ENCODE measurements at places on chromosomes 4 and X.

DNA sequence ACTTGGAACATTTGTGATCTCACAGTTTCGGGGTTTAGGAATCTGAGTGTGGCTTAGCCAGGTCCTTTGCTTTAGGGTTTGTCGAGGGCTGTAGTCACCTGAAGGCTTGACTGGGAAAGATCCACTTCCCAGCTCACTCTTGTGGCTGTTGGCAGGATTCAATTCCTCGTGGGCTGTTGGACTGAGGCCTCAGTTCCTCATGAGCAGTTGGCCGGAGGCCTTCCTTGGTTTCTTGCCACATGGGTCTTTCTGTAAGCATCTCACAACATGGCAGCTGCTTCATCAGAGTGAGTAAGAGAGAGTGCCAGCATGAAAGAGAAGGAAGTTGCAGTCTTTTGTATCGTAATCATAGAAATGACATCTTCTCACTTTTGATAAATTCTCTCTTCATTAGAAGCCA lies 11.1 kb downstream of the TXLNG start:
- peak; percentile 31 for DNase-seq

GRCh38 chr4:13160920-13161319 lies 323.2 kb downstream of the RAB28 start:
- DNase-seq, result peak; percentile 56

DNA sequence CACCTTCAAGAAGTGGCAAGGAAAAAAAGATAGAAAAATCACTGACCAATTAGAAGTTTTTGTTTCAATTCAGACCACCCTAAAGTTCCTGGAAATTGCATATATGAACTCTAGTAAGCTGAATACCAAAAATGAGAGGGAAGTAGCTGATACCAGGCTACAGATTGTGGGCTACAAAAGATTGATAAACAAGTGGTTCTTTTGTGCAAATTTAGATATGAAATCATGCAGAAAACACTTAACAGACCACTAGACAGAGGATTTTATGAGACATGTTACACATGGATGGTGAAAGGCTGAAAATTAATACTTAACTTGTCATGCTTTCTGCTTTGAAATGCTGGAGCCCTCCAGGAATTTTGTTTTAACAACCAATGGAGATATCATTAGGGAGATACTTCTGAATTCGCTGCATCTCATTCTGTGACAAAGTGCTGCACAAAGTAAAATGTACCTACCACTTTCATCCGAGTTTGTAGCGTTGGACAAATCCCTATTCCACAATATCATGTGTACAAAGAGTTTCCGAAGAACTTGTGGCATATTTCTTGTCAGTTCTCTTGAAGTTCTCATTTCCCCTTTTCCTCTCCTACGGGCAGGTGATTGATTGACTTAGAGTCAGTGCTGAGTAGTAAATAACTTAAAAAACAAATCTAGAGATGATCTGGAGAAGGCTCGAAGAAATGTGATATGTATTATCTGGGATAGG lies 235.0 kb downstream of the PALLD start:
- DNase-seq, result no peak

DNA sequence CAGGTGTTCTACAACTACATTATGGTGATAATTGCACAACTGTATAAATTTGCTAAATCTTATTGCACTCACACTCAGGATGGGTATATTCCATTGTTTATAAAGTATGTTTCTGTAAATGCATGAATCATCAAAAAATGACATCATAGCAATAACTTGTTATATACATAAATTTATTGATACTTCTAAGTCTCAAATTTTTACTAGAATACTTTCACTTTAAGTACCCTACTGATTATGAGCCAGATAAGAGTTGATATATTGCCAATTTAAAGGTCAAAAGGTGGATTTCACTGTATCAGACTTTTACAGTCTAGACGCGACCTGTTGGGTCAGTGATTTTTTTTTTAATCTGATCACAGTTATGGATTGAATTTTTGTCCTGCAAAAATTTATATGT lies 37.4 kb upstream of the MTMR1 start:
- no peak for DNase-seq

DNA sequence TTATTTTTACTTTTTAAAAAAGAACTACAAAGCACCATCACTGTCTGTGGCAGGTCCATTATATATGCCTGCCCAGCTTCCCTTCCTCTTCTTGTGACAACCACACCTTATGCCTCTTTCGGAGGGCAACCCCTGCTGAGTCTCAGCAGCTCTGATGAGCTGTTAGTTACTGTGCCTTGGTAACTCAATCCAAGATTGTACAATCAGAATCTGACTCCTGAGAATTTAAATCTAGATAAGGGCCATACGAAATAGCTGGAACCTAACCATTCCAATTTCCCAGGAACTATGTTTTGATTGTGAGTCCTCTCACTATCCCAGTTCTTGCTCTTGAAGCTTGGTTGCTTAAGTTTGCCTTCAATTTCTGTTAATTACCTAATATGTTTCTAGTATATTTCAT lies 61.9 kb downstream of the ADAMTS3 start:
- DNase-seq, result no peak

GRCh38 chr4:110454441-110454840 lies 21.5 kb upstream of the ENPEP start:
- peak; percentile 12 for DNase-seq

DNA sequence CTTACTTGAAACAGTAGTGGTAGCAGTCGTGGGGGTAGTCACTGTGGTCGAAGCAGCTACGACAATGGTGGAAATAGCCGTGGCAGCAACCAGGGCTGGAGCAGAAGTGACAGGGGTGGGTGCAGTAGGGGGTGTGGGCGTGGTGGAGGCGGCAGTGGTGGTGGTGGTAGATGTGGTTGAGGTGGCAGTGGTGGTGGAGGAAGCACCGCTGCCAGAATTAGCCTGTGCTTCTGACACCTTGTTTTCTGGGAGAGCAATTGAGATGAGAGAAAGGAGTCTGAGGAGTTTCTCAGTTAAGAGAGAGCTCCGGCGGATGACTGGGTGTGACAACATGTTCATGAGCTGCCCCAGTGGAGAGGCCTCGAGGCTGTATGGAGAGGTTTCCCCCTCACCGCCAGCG lies 113.5 kb upstream of the HSD17B10 start:
- no peak for DNase-seq

GRCh38 chrX:63281465-63281864 lies 69.7 kb downstream of the SPIN4 start:
- DNase-seq, result no peak

DNA sequence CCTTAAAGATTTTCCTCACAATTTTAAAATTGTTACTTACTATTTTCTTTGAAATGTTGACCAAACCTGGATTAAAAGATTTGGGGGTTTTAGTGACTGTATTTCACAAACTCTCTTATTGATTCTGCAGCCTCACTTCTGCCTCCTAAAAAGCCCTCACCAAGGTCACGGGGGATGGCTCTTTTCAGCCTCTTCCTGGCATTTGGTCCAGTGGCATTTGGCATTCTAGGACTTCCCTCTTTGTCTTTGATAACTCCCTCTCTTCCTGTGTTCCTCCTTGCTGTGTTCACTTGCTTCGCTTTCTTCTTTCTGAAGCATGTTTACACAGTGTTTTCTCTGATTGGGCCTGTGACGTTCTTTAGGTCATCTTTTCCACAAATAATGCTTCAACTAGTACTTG lies 21.5 kb downstream of the PKD2 start:
- no peak for DNase-seq

DNA sequence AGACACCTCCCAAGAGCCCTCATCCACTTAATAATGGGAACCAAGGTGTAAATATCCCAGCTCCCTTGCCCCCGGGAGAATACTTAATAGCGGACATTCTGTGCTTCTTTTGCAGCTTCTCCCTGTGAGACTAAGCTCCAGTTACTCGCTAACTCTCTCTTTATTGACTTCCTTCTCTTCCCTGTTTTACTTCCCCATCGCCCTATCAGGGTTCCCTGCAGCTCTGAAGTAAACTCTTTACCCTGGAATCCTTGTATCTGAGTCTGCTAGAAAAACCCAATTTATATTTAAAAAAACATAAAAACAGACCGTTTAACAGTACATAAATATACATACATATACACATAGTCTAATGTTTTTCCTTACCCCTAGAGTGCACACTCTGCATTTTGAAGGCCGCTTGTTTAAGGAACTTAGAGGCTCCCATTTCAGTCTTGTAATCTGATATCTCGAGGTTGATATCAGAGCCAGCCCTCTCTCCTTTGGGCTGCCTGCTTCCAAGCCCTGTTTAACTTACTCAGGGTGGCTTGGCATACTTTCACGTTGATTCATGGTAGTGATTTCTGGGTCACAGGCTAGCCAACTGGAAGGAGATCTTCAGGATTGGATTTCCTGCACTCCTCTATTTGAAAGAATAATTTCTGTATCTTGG lies 177.4 kb upstream of the SCML1 start:
- DNase-seq, result peak; percentile 87

DNA sequence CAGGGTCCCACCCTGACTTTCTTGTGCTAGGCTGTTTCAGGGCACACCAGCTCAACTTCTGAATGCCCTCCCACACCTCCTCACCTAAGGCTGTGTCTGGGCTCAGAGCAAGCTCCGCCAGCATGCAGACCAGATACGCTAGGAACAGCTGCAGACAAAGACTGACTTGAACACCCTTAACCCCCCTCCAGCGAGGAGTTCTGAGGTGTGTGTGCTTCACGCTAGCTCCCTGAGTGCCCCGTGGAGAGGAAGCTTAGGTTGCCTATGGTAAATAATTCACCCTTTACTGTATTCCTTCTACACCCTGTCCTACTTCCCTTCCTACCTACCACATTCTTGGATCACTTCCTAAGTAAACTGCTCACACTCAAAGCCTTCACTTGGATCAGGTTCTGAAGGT lies 115.0 kb downstream of the VCX3B start:
- DNase-seq, result no peak

GRCh38 chr4:76589402-76589801 lies 154.4 kb downstream of the SHROOM3 start:
- peak; percentile 86 for DNase-seq

DNA sequence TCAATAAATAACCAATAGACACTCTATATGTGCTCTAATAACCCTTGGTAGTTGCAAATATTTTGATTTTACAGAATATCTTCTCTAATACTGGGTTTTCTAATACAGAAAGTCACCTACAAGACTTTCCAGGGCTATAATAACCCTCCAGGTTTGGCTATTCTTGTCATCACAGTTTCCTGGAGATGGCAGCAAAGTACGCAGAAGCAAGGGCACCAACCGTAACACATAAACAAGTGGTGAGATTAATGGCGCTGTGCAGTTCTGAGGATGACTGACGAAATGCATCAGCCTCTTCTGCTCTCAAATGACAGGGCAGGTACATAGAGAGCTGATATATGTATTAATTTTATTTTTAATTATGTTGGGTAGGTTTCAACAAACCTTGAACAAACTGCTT lies 122.4 kb downstream of the C4orf33 start:
- peak; percentile 28 for DNase-seq

DNA sequence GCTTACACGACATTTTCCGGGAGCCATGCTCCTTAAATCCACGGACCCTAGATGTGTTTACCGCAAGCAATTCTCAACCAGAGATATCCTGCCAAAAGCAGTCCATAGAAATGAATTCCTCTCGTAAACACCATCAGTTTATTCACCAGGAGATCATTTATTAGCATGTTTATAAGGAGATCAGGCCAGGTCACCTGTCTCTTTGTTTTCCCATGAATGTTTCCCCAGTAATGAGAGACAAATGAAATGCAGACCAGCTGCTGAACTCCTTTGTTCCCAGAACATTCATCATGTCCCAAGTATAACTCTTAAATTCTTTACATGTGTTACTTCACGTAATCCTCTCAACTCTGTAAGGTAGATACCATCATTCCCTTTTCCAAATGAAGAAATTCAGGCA lies 137.1 kb downstream of the DDX53 start:
- no peak for DNase-seq

DNA sequence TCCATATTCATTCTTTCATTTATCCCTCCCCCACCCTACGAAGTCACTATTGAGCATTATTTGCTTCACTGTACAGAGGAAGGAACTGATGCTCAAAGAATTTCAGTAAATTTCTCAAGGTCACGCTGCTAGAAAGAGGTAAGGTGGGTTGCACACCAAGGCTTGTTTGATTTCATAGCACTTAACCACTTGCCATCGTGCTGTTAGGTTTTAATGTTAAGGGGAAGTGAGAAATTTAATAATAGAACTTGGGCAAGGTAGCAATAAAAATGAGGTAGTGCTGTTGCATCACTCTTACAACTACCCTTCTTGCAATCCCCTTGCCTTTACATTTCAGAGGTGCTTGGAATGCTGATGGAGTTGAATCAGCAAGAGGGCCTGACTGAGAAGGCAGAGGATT lies 343.1 kb downstream of the MID1IP1 start:
- no peak for DNase-seq

DNA sequence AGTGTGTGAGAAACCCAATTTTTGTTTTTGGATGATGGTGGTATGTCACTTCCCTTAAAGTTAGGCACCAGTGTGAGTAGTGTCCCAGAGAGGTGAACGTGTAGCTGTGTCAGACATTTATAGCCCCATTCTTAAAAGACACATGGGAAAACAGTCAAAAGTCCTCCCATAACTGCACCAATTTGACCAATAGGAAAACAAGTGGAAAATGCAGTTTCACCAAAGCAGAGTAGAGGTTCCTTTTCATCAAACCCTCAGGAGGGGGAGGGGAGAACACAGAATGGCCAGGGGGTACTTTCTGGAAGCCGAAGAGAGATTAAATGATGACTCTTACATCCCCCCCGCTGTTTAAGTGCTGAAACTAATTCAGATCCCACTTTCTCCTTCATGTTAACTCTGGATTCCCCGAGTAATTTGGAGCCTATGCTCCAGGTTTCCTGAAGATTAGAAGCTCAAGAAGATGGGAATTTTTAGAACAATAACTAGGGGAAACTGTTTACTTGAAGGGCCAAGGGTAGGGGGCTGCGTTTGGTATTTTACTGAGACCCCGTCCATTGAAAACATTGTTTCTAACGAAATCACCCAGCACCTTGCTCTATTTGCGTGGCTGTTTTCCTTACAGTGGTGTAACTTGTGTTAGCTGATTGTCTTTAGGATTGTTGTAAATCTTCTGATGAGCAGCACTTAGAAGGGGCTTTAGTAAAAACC lies 2.1 kb upstream of the LEF1 start:
- DNase-seq, result no peak

DNA sequence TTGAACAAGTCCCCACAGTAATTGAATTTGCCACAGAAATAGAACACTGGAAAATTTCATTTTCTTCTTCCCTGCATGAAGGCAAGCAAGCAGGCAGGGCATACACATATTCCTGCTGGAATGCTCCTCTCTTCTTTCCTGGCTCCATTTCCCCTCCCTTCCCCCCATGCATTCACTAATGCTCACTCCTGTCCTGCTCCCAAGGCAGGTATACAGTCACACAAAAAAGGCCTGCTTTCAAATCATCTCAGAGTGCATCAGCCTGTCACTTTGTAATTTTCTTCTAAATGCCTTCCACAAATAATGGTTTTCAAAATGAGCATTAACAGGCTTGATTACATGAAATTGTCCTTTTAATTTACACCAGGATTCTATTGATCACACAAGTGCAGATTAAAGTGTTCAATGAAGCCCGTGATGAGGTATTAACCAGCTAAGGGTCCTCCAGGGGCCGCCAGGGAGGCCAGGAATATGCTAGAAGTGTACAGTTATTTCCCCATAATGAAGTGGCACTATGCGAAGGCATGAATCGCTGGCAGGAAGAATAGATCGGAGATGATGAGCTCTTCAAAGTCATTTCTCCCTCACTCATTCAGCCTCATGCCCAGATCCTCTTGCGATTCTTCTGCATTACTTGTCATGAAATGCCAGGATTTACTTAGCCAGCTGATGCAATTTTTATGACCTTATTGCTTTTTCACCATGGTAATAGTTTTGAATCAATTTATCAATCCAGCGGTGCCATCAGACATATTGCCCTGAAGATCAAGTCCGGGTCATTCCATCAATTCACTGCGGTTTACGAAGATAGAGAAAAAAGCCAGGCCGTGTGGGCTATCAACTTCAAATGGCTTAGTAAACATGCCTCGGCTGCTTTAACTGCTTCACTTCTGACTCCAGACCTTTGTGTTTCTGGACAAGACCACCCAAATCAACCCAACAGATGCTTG lies 243.5 kb downstream of the GPAT3 start:
- no peak for DNase-seq

All from astrocyte of the hippocampus (primary cell).